NCI-H2081 (cell line): ENCODE measurements at places on chromosomes 12 and 14.

DNA sequence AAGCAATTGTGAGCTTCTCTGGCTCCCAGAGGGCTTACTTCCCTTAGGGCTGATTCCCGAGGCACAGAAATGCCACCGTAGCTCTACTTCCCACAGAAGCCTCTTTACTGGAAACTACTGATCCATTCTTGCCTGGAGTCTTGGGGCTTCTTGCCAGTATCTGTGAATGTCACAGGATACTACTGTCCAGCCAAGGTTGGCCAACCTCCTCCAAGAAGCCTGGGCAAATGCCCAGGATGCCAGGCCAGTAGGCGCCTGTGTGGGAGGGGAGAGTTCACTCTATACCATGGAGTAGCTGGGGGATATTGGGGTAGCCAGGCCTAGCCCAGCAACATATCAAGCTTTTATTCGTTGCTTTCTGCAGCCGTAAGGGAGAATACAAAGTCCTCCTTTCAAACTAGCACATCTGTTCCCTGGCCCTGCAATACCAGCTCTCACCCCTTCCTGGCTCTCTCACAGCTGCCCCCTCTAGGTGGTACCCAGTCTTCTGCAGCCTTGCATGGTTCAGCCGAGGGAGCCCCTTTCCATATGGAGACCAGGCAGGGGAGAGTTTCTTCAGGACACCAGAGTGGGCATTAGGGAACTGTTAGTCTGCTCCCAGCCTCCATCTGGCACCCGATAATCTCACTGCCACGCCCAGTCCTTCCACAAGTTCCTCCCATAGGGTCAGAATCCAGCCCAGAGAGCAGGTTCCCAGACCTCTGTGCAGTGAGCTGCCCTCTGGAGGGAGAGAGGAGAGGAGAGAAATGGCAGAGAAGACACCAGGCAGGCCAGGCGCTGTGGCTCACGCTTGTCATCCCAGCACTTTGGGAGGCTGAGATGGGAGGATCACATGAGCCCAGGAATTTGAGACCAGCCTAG lies 24.3 kb upstream of the PLEK2 start:
- DNase-seq = no peak

- DNase-seq = no peak
These were observed 123.3 kb upstream of the PLXNC1 start for GRCh38 chr12:94025068-94025467.

- no peak for DNase-seq
These were observed 1.6 kb downstream of the GIT2 start for GRCh38 chr12:109994401-109995175.

GRCh38 chr12:111055181-111055880 lies 135.0 kb upstream of the MYL2 start:
- DNase-seq = no peak

GRCh38 chr12:56013482-56013881 lies 7.4 kb upstream of the IKZF4 start:
- DNase-seq = no peak

GRCh38 chr12:6950811-6951540 lies at the start of gene PTPN6:
PTPN6 (plus strand) TSS chr12:6951356; CDS start chr12:6951513, 157 bp downstream.
- DNase-seq = no peak

GRCh38 chr12:121787063-121788025 lies 6.1 kb downstream of the RHOF start:
- no peak for DNase-seq

DNA sequence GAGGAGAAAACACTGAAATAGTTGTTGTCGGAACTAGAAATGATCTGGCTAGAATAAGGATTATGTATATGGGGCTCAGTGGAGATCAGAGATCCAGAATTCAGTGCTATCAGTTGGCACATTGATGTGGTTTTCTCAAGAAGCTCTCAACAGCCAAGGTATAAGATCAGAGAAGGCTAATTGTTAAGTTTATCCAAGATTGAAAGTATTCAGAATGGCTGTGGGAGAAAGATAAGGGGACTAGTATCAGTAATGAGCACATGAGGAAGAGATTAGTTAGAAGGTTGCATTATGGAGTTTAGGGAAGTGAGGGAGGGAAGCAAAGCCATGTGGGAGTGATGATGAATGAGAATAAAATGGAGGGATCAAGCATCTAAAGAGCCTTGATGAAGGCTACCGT lies 128.1 kb upstream of the MIS18BP1 start:
- DNase-seq = no peak

DNA sequence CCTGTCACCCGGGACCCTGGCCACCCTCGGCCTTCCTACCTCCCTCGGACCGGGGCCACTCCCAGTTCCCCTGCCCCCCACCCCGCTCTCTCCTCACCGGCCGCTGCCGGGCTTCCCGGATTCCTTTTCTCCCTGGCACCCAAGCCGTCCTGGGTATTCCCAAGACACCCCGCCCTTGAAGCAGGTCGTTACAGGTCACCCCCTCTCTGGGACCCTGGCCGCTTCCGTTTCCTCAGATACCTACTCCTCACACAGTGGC lies 493 bp downstream of the NUMB start:
- DNase-seq = no peak

- no peak for DNase-seq
These were observed 64.0 kb downstream of the MYF5 start for GRCh38 chr12:80780746-80781145.

GRCh38 chr12:52703878-52704277 lies 554 bp upstream of the KRT77 start:
- DNase-seq = no peak

- DNase-seq = no peak
These were observed 12.7 kb downstream of the PROX2 start for GRCh38 chr14:74863274-74863673.

- no peak for DNase-seq
These were observed 77.4 kb upstream of the TMPO start for GRCh38 chr12:98437806-98438595.
